ENCODE measurements at places on chromosomes 6 and 20.
A peak's percentile ranks its signal among the peaks of the same experiment; 100 is the strongest.

DNA sequence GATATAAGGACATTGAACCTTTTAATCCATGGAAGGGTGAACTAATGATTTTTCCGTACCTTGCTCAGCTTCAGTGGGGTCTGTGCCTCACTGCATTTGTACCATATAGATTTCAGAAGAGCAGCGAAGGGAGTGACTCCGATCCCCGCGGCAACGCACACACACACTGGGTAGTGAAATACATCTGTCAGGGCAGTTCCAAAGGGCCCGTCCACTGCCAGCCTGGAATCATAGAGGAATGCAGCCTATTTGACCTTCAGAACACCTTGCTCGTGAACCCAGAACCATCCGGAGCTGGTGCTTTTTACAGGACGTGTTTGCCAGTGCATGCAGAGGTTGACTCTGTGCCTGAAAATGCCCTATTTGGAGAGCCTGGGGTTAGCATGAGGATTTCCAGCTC lies 33.0 kb downstream of the NOX3 start:
- DNase-seq = no peak

DNA sequence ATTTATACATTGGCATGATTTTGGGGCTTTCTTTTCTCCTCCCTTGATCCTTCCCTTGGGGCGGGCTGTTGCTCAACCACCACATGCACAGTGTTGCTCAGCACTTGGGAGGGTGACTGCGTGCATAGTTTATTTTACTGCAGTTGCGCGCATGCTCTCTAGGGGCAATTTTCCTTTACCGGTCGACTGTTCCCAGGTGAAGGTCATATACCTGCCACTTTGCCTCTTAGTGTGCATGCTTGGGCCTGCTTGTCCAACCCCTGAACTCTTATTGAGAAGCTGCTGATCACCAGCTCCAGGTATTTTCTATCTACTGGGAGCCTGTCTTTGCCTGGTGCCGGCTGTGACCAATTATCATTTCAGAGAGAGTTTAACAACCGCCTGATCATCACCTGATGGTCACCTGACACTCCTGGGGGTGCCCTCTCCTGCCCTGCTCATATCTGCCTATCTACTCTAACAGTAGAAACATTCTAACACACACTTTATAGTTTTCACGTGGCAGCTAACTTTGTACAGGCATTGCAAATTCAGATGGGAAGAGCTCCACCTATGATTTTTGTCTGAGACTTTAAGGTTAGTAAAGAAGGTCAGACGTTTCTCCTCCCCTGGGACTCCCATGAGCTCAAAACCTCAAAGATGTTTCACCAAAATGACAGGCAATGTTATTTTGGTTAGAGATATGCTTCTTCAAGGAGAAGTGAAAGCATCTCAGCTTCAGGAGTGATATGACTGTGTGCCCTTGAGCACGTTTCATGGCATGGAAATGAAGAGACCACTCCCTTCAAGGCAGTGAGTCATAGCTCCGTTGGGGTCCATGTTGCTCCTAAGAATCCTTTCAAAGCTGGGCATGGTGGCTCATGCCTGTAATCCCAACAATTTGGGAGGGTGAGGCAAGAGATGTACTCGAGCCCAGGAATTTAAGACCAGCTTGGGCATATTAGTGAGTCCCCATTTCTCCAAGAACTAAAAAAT lies 227.5 kb upstream of the MYLIP start:
- DNase-seq = no peak

- DNase-seq = no peak
Observed at GRCh38 chr6:142165227-142165626, 18.2 kb downstream of the VTA1 start.

DNA sequence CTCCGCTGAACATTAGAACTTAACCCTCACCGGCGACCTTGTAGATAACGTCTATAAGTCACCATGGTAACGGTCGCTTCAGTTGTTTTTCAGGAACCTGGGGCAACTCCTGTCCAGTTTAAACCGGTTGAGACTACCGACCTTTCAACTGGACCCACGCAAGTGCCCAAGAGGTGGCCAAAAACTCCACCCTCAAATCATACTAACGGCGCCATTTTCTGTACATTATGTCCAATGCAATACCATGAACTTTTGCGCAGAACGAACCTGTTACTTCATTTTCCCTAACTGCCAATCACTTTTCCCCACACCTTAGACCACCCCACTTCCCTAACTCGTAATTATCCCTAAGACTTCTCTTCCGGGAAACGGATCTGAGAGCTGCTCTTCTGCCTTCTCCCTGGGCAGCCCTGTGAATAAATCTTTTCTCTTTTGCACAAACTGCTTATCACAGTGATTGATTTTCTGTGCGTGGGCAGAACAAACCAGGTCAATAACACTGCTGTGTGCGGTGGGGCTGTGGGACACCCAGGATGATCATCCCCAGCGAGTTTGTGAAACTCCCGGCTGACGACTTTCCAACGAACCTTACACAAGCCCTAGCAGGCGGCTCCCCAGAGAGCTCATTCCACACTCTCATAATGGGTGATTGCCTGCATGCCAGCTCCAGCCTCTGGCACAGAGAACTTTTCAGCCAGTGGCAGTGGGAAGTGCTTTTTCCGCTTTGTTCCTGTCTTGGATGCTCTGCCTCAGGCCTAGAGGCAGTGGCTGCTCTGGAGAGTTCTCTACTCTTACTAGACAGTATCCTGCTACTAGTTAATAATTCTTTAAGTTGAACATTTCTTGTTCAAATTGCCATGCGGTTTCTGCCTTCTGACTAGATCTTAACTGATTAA lies 28.6 kb downstream of the GPX5 start:
- no peak for DNase-seq

DNA sequence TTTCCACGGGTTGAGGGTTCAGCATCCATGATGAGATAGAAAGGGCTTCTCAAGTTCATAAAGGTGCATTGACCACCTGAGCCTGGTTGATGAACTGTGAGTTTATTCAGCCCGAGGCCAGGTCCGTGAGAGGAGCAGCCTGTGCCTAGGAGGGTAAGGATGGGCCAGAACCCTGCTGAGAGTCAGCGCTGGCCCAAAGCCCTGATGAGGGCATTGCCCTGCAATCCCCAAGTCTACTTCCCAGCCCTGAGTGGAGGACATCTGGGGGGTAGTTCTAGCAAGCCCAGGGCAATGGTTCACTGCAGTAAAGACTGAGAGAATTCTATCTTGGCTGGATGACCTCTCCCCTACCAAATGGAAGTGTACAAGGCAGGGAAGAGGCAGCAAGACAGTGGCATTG lies 123.3 kb upstream of the NXT1 start:
- no peak for DNase-seq

DNA sequence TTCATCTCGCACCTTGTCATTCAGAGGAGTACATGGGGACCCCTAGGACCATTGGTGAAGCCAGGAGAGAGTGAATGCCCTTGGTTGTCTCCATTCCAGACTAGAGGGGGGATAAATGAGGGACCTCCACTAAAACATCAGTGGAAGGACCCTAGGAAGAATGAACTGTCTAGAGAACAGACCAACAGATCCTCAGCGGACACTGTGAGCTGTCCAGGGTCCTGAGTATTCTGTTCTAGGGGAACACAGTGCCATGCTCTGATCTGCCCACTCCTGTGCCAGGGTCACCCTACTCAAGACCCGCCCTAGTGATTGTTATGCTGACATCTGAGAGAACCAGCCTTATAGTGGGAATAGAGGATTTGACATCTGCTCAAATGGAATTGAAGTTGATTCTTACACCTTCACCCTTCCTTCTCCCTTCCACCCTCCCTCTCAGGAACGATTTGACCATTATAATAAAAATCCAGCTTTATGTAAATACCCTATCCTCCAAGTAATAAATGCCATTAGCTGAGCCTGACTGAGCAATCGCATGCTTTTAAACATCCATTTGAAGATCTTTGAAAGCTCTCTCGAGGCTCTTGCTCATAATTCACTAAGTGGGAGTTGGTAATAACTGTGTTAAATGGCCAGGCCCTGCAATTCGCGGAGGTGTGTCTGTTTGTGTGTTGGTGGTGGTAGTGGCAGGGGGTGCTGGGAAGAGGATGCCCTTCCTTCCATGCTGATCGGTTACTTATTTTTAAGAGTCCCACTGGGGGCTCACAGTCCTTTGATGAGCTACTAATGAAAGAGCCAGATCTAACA lies 43.6 kb upstream of the SLC32A1 start:
- peak; percentile 39 for DNase-seq

GRCh38 chr6:127606131-127606562 lies 29.2 kb downstream of the C6orf58 start:
- DNase-seq = peak; percentile 52

DNA sequence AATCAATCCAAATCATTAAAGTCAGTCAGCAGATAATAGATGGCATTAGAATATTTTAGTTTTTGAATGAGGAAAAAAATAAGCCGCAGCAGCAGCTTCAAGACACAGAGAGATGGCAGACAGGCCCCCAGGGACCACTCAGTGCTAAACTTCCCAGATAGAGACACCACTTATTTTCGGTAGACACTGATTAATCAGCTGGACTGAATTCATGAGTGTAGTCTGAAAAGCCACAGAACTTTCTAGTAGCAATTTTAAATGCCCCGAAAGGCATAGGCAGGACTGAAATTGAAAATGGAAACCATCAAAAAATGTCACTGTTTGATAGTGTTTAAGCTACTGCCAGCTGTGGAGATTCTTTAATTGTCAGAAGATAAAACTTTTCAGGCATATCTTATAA lies 3.1 kb upstream of the CLDN20 start:
- no peak for DNase-seq
